Right ventricle myocardium inferior (tissue), 1 donor: ENCODE measurements at places on chromosomes 1 and 21.

- no peak for DNase-seq
Measured at GRCh38 chr1:38892976-38893375, 11.6 kb upstream of the GJA9 start.

DNA sequence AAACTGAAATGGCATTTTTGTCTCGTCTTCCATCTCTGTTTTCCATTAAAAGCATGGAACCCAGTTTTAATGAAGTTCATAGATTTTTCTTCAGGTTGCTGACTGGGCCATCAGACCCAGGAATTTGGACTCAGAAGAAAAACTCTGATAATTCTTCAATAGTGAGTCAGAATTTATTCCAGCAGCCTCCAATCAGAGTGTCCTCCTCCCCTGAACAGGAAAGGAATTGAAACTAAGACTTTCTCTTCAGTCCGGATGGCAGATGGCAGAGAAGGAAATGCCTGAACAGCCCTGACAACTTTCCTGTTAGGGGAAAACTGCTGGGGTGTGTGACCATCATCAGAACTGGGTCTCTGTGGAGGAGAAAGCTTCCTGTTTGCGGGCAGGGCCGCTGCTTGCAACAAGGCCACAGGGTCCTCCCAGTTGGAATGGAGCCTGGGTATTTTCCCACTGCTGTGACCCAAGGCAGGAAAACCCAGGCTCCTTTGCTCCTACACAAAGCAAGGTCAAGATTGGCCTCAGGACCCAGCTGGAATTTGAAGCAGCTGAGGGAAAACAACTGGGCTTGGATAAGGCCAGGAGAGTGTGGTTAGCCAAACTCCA lies 20.7 kb downstream of the CD34 start:
- DNase-seq: peak; percentile 87

- no peak for DNase-seq
Measured at GRCh38 chr21:43292866-43293142, 124.0 kb downstream of the CRYAA start.

DNA sequence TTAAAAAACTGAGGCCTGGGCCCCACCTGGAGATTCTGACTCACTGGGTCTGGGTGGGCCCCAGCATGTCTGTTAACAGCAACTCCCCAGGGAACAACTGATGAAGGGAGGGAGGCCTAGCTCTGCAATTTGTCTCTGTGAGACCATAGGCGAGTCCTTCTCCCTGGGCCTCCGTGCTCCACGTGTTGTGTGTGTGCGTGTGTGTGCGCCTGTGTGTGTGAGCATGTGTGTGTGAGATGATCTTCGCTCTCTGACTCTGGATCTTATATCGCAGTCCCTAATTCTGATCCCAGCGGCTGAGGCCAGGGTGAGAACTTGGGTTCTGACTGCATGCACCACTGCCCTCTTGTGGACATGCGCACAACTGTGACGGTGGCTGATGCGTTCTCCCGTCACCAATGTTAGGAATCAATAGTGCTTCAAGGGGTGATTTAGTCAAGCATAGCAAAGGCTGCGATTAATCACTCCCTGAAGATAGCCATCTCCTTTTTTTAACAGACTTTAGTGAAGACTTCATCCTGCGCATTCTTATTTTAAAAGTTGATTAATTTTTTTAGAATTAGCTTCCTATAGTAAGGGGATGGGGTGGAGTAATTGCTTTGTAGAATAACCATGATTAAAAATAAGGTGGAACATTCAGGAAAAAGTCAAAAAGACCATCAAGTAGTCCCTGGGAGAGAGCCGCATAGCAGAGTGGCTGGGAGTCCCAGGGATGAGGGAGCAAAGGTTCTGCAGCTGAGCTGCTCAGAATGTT lies 62.4 kb upstream of the USP24 start:
- peak; percentile 85 for DNase-seq

GRCh38 chr1:94707321-94708298 lies 112.5 kb upstream of the SLC44A3 start:
- peak; percentile 73 for DNase-seq

DNA sequence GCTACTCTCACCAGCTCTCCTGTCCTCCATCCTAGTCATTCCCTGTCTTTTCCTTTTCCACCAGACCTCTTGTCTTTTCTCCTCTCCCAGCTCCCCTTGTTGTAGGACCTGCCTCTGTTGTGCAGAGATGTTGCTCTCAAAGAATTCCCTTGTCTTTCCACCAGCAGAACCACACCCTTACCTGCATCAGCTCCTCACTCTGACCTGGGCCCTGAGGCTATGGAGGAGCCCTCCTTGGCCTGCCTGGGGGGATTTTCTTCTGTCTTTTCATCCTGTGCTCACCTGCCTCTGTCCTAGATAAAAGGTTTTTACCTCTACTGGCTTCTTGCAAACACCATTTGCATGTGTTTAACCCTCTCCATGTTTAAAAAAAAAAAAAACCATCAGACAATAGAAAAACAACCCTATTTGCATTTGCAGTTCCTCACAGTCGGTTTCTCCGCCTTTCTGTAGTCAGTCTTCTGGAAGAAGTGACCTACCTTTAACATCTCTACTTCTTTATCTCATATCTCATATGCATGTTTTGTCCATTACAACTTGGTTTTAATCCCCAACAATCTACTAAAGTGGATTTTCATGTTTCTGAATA lies 12.1 kb downstream of the FCRL5 start:
- no peak for DNase-seq

DNA sequence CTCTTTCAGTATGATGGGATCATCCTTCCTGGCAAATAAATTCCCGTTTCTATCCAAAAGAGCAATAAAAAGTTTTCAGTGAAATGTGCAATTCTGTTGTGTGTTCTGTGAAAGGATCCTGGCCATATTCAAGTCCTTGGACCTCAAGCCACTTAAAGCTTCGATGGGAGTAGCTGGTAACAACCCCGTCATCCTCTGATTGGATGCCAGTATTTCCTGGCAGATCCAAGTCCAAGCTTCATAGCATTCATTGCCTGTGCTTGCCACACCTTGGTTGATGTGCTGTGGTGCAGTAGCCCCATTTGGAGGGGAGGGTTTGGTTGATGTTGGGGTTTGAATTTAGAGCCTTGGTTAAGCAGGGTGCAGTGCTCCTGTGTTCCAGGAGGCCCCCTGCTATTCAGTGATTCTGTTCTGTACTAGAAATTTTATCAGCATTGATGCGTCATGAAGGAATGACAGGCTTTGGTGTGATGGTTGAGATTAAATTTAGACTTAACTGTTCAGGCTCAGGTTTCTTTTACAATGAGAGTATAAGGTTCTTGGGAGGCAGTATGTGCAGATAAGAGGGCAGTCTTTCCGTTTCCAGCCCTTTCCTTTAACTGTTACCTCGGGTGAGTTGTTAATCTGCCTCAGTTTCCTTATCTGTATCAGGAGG lies 4.9 kb downstream of the RPL11 start:
- no peak for DNase-seq

- DNase-seq: no peak
Measured at GRCh38 chr1:119000371-119001180, 12.4 kb upstream of the TBX15 start.

DNA sequence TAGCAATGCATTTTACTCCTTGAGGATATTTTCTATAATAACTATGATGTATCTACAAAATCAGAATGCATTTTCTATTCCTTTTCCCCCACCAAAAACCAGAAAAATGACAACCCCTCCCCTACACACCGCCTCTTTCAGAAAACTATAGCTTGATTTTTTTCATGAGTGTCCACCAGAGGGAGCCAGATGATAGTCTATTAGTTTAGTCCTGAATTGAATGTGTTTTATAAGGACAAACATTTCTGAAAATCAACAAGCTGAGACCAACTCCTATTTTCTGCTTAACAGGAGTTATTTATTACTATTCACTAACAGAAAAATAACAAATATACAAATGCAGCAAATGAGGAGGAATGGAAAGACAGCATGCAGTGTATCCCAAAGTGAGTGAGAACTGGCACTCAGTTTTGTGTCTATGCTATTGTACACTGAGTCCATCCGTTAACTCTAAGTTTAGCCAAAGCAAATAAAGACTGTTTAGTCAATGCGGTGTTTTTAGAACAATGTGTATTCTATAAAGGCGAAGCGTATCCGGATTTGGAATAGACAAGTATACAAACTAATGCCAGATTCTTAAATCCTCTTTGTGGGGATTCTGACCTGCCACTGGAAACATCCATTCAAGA lies 182.6 kb downstream of the VAV3 start:
- no peak for DNase-seq
